ENCODE measurements at places on chromosomes 2 and 18. TPM values are rescaled to one million over a fixed set of nuclear protein-coding genes. Genes with fewer than 3 reads are reported as not detected.

DGUOK gene
- total RNA-seq: 61.0 TPM

SERPINB10 gene
- not detected for total RNA-seq

COL5A2 gene
- total RNA-seq: 906 TPM

NT5DC4 gene
- not detected for total RNA-seq

FASTKD2 gene
- 17.2 TPM for total RNA-seq

ATP6V1B1 gene
- total RNA-seq: 0.51 TPM

ALLC gene
- not detected for total RNA-seq

MCM6 gene
- total RNA-seq: 12.2 TPM

SMCHD1 gene
- 33.1 TPM for total RNA-seq

NTSR2 gene
- not detected for total RNA-seq

ABCG5 gene
- total RNA-seq: not detected

OTOS gene
- not detected for total RNA-seq

PLGLB2 gene
- 0.26 TPM for total RNA-seq

TCF7L1 gene
- 3.0 TPM for total RNA-seq

RAB6C gene
- not detected for total RNA-seq

FNDC4 gene
- 15.2 TPM for total RNA-seq

GALNT5 gene
- total RNA-seq: 1.7 TPM

PAX8 gene
- 2.0 TPM for total RNA-seq

SLC35F5 gene
- 65.6 TPM for total RNA-seq

PAIP2B gene
- total RNA-seq: 1.9 TPM
